ENCODE measurements at places on chromosomes 6 and 20.

DNA sequence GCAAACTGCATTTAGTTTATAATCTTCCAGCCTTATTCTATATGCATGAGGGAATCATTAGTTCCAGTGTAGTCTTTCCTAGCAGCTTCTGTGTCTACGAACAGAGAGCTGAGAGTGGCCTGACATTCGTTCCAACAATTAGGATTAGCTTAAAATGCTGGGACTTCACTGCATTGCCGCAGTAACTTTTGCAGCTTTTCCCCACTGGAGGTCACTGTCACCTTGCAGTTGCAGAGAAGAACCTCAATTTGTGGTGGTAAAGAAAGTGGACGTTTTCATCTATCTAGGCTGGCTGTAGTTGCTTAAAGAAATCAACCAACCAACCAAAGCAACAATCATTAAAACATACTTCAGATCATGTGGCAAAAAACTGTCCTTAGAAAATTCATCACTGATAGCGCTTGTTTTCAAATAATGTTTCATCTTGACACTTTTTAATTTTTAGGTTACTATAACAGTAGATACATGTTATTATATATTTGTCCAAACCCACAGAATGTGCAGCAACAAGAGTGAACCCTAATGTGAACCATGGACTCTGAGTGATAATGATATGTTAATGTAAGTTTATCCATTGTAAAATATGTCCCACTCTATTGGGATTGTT, 12.2 kb downstream of the MYLK4 start:
- peak; percentile 55 for DNase-seq

GRCh38 chr20:4546342-4546741, 175.4 kb upstream of the PRND start:
- DNase-seq, result no peak

DNA sequence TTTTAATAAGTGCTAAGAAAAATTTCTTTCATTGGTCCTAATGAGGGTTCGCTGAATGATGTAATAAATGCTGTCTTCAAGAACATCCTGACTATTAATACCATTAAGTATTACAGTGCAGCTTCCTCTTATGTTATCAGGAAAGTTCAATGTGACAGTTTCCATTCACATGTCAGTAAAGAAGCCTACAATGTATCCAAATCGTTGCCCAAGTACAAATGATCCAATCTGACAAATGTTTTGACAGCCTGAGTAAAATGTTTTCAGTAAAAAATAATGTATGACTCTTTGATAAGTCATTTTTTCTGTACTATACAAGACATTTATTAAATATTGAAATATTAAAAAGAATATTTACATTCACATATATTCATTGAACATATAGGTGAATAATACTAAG, 496.1 kb upstream of the MANEA start:
- DNase-seq, result no peak

GRCh38 chr6:167393731-167394130, 68.8 kb downstream of the TTLL2 start:
- no peak for DNase-seq

DNA sequence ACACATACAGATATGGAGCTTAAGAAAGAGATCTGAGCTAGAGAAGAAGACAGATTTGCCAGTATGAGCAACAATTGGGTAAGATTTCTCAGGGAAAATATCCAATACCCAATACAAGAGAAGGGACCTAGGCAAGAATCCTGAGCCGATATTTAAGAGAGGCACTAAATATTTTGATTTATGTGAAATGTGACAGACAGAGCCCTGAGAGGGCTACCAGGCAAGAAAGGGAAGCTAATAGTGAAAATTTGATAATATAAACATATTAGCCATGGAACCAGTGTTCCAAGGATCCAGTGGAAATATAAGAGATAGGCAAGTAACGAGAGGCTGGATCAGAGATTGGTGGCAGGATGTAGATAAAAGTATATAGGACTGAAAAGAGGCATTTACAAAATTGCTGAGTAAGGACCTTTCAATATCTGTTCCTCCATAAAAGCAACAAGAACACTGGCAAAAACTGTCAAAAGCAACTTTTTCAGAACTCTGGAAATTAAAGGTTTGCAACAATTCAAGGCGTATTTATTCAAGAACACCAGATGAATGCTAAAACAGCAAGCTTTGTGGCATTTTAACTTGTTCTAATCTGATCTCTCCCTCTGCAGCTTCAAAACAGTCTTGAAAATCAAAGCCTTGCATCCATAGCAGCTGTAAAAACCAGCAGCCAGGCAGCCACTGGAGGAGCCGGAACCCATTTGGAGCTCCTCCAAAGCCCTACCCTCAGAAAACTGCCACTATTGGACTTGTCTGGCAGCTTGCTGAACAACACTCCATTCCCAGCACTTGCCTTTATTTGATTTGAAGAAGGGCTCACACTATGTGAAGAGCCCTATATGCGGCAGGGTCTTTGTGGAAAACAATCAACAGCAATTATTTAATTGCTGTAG, 58.8 kb downstream of the REV3L start:
- no peak for DNase-seq

DNA sequence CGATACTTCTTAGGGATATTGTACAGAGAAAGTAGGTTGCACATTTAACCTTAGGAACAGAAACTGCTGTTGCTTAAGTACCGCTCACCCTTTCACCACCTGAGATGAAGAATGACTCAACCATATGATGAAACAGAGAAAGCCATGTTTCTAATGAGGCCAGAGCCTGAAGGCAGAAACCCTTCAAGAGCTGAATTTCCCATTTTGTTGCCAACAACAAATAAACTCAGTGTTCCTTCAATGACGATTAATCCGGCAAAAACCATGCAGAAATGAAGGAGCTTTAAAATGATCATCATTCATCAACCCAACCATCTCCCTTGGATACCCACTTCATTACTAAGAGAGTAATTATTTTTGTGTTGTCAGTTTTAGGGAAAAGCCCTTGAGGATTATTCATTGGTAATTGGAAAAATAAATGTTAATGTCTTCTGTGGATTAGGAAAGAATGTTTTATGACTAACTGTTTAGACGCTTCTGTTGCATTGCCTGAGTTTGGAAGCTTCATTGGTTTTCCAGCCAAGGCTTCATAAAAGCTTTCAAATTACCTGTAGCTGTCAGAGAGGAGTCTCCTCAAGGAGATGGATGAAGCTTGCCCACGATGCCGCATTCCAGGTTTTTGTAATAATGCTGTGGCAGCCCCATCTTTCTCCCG, 112.1 kb upstream of the IYD start:
- DNase-seq, result no peak
